ENCODE measurements at places on chromosomes 16 and 17. TPM values are rescaled to one million over a fixed set of nuclear protein-coding genes. Genes with fewer than 3 reads are reported as not detected.

KRTAP4-2 gene
- polyA plus RNA-seq = not detected

NPIPA2 gene
- 0.85 TPM for polyA plus RNA-seq

KIF2B gene
- not detected for polyA plus RNA-seq

MT1G gene
- polyA plus RNA-seq = 257 TPM

HIGD1B gene
- polyA plus RNA-seq = 6.5 TPM

ASPA gene
- polyA plus RNA-seq = 8.1 TPM

SKAP1 gene
- 2.0 TPM for polyA plus RNA-seq

TBX2 gene
- 4.3 TPM for polyA plus RNA-seq

PROCA1 gene
- polyA plus RNA-seq = 4.8 TPM

BICDL2 gene
- 47.8 TPM for polyA plus RNA-seq

GRCh38 chr17:64447526-64447925 is 1.4 kb upstream of the MILR1 start:
- no peaks in the 10 kb centered on the region for H3K27me3 ChIP-seq
- no peak for DNase-seq
- no peak overlapping the region for H3K27ac ChIP-seq
- no peak overlapping the region for H3K4me3 ChIP-seq

DNA sequence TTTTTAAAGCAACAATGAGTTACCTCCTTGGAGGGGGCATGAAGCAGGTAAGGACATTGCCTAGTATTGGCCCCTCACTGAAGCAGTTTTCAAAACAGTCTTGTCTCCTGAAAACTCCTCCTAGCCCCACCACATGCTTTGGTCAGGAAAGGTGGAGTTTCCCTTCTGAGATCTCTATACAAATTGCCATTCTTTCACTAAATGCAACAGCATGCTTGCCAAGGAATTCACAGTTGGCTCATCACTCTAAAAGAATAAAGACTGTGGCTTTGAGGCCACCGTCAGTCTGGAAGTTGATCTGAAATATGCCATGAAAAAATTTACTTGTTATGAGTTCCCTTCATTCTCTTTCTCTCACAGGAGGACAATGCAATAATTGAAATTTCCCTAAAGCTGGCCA is 4.2 kb downstream of the TTC19 start:
- peaks cover 14% of the 10 kb centered on the region for H3K4me1 ChIP-seq
- H3K4me3 ChIP-seq = no peak overlapping the region
- H3K27ac ChIP-seq = no peak overlapping the region
- no peaks in the 10 kb centered on the region for H3K27me3 ChIP-seq
- H3K36me3 ChIP-seq = peaks cover 37% of the 10 kb centered on the region

DNA sequence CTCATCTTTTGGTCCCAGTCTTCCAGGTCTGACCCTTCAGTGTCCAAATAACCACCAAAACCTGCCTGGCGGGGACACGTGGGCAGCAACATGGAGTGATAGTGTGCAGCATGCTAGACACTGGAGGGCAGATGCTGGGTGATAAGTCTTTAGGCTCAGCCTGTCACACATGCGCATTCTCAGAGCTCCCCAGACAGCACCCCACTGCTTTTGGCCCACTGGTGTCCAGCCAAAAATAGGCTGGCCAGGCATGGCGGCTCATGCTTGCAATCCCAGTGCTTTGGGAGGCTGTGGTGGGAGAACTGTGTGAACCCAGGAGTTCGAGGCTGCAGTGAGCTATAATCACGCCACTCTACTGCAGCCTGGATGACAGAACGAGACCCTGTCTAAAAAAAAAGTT is 12.3 kb downstream of the GINS2 start:
- H3K4me1 ChIP-seq = peaks cover 4% of the 10 kb centered on the region
- H3K27ac ChIP-seq = no peak overlapping the region
- no peak overlapping the region for H3K4me3 ChIP-seq
- no peak for DNase-seq
- H3K36me3 ChIP-seq = peaks cover 10% of the 10 kb centered on the region

DNA sequence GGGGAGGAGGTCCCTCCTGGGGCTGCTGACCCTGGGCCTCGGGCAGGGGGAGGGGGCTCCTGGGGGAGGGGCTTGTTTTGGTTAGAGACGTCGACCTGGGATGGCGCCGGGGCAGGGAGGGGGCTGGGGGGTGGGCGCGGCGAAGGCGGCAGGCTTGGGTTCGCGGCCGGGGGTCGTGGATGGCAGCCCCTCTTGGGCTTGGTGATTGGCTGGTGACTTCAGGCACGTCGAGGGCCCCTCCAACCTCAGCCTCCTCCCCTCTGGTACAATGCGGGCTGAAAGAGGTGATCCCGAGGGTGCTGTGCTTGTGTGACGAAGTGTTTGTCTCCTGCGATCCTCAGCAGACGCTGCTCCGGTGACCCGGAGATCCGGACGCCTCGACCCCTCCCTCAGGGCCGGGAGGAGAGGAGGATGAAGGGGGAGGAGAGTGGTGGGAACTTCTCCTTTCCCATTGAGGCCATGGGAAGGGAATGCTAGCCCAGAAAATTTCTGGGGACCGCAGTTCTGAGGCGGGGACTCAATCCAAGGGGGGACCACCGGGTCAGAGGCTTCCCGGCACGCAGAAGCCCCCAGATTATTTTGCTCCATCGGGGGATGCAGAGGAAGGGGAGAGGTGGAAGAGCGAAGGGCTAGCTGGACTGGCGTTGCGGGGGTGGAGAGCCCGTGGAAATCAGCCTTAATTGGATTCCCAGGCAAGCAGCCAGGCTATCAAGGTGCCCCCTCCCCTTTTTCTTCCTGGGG is 43.9 kb downstream of the RAI1 start:
- peaks cover 2% of the 10 kb centered on the region for H3K4me1 ChIP-seq
- H3K36me3 ChIP-seq = no peaks in the 10 kb centered on the region
- H3K4me3 ChIP-seq = no peak overlapping the region
- DNase-seq = no peak
- peaks cover 22% of the 10 kb centered on the region for H3K27me3 ChIP-seq

DNA sequence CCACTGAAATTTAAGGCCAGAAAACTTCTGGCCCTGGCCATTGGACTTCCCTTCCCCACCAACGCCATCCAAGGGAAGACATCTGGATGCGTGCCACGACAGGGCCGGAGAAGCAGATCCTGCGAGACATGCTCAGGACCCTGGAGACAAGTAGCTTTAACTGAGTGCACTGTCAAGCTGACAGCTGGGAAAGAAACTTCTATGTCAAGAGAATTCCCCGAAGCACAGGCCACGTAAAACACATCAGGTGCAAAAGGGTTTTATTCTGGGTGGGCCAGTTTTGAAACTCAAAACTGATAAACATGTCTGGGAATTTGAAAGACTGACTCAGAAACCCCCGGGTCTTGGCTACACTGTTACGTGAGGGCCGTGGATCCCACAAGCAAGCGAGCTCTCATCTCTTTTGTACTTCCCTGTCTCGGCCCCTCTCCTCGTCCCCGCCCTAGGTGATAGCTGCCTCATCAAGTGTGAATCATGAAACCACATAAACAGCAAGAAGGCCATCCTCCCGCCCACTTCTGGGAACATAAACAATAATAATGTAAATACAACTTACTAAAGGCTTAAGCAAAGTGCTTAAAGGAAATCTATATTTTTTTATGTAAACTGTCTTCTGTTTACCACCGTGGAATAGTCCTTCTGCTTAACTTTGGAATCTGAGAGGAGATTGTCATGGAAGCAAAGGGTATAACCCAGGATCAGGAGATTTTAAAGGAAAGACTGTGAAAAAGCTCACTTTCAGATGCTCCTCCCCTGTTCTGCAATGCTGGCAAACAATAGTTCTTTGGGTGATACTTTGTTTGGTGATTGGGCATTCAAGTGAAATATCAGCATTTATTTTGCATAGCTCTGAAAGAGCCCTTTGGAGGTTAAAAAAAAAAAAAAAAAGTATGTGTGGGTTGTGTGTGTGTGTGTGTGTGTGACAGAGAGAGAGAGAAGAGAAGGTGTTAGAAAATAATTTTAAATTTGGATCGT is 406.0 kb upstream of the MAF start:
- no peak for DNase-seq
- H3K4me3 ChIP-seq = no peak overlapping the region
- no peaks in the 10 kb centered on the region for H3K27me3 ChIP-seq

GRCh38 chr17:17539591-17539990 is 43.4 kb upstream of the RASD1 start:
- H3K36me3 ChIP-seq = no peaks in the 10 kb centered on the region
- H3K27ac ChIP-seq = no peak overlapping the region
- no peaks in the 10 kb centered on the region for H3K4me1 ChIP-seq
- H3K4me3 ChIP-seq = no peak overlapping the region

DNA sequence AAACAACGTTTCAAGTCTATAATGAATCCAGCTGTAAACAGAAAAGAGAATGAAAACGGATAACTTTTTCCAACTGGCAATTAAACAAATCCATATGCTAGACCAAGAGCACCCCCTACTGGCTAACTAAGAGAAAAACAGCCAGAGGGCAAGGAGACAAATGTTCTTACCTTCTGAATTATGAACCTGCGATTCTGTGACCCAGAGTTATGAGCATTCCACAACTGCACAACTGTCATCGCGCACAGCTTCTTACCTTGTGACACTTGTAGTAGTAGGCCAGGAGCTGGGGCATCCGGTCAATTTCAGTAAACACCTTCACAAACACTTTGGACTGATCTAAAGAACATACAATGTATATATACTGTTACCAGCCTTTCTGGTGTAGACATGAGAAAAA is 18.6 kb downstream of the COG7 start:
- H3K27ac ChIP-seq = no peak overlapping the region
- peaks cover 10% of the 10 kb centered on the region for H3K36me3 ChIP-seq
- H3K27me3 ChIP-seq = no peaks in the 10 kb centered on the region
- no peaks in the 10 kb centered on the region for H3K4me1 ChIP-seq
- no peak overlapping the region for H3K4me3 ChIP-seq
- DNase-seq = peak; percentile 76

- H3K4me1 ChIP-seq = no peaks in the 10 kb centered on the region
- H3K36me3 ChIP-seq = no peaks in the 10 kb centered on the region
- no peaks in the 10 kb centered on the region for H3K27me3 ChIP-seq
- H3K27ac ChIP-seq = no peak overlapping the region
- DNase-seq = no peak
- no peak overlapping the region for H3K4me3 ChIP-seq
Observed at GRCh38 chr16:28546626-28547025, 7.1 kb upstream of the SGF29 start.

DNA sequence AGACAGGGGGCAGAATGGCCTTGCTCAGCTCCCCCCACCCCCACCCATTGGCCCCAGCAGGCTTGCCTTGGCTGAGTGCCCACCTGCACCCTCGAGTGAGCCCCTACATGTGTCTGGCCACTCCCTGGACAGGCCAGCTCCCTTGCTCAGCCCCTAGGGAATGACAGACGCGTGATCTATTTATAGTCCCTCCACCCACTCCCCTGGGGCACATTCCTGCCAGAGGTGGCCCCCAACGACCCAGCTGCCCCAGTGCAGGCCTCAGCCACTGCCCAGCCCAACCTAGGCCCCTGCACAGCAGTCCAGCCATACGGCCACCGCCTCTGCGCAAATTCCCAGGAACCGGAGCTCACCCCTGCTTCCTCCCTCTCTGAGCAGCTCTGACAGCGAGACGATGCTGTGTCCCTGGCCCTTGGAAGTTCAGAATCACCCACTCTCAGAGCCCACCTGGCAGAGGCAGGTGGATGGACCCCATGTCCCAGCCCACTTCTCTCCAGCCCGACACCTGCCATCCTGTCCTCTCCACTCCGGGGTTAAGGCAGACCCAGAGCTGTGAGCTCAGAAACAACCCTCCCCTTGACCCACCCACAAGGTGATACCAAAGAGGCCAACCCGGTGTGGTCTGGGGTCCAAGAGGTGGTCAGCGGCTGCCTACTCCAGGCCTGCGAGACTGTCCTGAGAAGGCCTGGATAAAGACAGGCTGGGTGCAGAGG is 11.5 kb upstream of the P2RX1 start:
- H3K36me3 ChIP-seq = no peaks in the 10 kb centered on the region
- H3K4me1 ChIP-seq = peaks cover 61% of the 10 kb centered on the region
- no peak overlapping the region for H3K4me3 ChIP-seq
- DNase-seq = no peak
- H3K27ac ChIP-seq = no peak overlapping the region
- no peaks in the 10 kb centered on the region for H3K27me3 ChIP-seq

DNA sequence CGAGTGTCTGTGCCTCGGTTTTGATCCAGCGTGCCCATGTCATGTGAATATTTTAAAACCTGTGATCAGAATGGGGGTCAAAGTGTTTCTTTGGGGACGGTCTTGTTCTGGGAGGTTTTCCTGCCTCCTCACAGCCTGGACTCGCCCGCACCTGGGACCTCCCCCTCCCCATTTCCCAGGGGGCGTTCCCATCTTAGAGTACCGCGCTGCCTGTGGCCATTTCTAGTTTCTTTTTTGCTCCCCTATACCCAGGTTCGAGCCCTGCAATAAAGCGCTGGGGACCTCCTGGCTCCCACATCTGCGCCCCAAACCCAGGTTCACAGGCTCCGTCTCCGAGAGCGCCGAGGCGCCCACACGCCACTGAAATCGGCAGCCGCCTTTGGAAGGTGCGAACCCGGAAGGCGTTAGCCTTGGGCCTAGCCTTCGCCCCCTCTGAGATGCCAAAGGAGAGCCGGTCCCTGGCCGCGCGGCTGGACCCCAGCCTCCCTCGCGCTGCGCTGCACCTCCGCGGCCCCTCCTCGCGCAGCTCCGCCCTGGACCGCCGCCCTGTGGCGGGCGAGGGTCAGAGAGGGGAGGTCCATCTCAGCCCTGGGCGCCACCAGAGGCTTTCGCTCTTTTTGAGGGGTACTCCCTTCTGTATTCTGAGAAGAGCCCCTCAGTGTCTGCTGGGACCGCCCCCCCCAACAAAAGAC is 1.7 kb downstream of the KCNJ12 start:
- peaks cover 29% of the 10 kb centered on the region for H3K27me3 ChIP-seq
- H3K36me3 ChIP-seq = no peaks in the 10 kb centered on the region
- H3K4me1 ChIP-seq = no peaks in the 10 kb centered on the region
- DNase-seq = no peak

DNA sequence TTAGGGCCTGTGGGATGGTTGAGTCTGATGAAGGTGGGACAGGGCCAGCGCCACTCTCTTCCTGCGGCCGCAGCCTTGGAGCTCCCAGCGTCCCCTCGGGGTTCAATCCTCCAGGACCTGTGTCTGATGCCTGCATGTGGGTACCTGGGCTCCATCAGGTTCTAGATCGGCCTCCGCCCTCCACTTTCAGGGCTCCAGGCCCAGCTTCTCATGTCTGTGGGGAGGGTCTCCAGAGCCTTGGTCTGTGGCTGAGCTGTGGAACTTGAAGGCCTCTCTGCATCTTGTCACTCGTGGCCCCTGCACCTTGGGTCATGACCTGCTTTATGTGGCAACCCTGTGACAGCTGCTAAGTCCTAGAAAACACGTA is 89.8 kb upstream of the ZNF750 start:
- H3K4me3 ChIP-seq = no peak overlapping the region
- H3K4me1 ChIP-seq = no peaks in the 10 kb centered on the region
- H3K27ac ChIP-seq = no peak overlapping the region
- no peaks in the 10 kb centered on the region for H3K27me3 ChIP-seq
- H3K36me3 ChIP-seq = peaks cover 92% of the 10 kb centered on the region

GRCh38 chr16:4888428-4889135 is 41.3 kb downstream of the UBN1 start:
- H3K27ac ChIP-seq = no peak overlapping the region
- no peaks in the 10 kb centered on the region for H3K27me3 ChIP-seq
- no peak for DNase-seq
- no peak overlapping the region for H3K4me3 ChIP-seq
- peaks cover 16% of the 10 kb centered on the region for H3K36me3 ChIP-seq

GRCh38 chr16:16940351-16940750 is 530.4 kb downstream of the XYLT1 start:
- DNase-seq = no peak
- no peaks in the 10 kb centered on the region for H3K4me1 ChIP-seq
- H3K36me3 ChIP-seq = no peaks in the 10 kb centered on the region
- H3K27me3 ChIP-seq = no peaks in the 10 kb centered on the region
- H3K4me3 ChIP-seq = no peak overlapping the region

- no peaks in the 10 kb centered on the region for H3K27me3 ChIP-seq
- no peak for DNase-seq
- H3K4me1 ChIP-seq = no peaks in the 10 kb centered on the region
- H3K36me3 ChIP-seq = no peaks in the 10 kb centered on the region
- no peak overlapping the region for H3K4me3 ChIP-seq
- no peak overlapping the region for H3K27ac ChIP-seq
Observed at GRCh38 chr17:47290870-47291241, 32.9 kb upstream of the EFCAB13 start.

Data from small intestine (tissue), 16 donors.